Nephron progenitor cell (in vitro differentiated cells): ENCODE measurements at places on chromosomes 3 and 15.

- DNase-seq: no peak
Measured at GRCh38 chr3:127411083-127411727, 123.4 kb upstream of the PRR20G start.

GRCh38 chr3:24588629-24589512 is 94.2 kb upstream of the THRB start:
- no peak for DNase-seq

DNA sequence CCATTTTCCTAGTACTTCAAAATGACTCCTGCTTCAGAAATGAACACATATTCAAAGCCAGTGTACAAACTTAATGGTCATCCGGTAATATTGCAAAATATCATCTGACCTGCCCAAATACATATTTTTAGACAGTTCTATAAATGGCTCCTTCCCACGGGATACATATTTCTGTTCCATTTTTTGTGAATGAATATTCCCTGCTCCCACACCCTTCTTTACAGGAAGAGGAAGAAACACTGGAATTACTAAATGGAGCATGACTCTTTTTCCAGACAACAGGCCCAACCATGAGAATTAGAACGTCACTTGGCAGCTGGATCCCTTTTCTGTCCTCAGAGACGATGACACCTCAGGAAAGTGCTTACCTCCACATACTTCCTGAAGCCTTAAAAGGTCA is 38.0 kb upstream of the CBLB start:
- no peak for DNase-seq

DNA sequence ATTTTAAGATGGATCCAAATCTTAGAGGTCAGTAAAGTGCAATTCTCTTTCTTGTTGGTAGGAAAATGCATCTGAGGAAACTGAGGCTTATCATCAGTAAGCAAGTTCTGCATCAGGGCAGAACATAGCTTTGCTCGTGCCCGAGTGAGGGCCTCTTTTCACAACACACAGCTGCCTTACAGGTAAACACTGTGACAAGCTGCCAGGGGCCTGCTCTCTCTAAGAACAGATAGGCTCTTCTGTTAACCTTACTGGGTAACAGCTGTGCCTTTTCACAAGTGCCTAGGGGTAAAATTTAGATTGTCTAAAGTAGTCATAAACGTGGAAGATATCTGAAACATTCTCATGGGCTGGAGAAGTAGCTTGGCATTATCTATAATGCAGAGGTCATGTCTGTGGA is 118.1 kb downstream of the C3orf38 start:
- no peak for DNase-seq

DNA sequence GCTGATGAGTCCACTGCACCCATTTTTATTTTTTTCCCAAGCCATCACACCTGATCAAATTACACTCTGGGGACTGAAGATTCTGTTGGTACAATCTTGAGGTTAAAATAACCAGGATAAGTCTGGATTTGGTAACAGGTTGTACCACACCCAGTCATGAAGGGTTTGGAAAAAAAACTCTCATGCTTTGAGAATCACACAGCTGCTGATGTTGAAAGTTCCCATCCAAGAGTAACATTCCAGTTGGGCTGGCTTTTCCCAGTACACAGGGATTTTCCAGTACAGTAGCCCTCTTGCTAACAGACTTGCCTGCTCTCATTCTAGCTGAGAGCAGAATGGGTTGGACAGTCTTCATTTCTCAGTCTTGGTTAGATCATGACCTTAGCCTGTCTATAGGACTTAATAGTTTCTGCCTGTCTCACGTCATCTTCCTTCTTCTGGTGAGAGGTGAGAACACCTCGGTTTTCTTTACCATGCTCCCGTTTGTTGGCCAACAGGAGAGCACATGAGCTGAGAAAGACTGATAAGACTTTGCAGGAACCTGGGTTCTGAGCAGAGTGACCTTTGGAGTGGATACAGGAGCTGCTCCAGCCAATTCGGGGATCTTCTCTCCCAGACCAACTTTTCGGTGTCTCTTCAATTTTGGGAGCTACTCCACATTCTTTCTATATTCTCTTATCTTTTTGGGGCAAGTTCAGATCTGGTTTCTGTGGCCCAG is 300.1 kb upstream of the LYSMD4 start:
- DNase-seq: no peak

GRCh38 chr3:12044860-12045259 is 40.7 kb downstream of the SYN2 start:
- no peak for DNase-seq

DNA sequence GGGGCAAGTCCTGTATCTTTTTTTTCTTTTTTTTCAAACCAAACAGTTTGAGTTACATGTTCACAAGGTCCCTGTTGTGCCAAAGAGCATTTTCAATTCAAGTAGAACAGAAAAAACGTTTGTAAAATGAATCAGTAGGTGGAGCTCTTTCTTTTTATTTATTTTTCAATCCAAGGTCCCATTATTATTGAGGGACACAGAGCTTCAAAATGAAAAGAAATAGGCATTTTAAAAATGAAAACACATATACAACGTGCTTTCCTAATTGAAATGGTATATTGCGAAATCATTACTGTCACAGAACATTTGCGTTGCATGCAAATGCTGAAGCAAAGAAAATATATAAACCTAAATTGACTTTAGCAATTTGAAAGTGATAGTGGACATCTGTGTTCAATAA is 711.0 kb downstream of the MECOM start:
- DNase-seq: no peak

GRCh38 chr15:78906316-78906620 is 33.6 kb downstream of the MORF4L1 start:
- no peak for DNase-seq

DNA sequence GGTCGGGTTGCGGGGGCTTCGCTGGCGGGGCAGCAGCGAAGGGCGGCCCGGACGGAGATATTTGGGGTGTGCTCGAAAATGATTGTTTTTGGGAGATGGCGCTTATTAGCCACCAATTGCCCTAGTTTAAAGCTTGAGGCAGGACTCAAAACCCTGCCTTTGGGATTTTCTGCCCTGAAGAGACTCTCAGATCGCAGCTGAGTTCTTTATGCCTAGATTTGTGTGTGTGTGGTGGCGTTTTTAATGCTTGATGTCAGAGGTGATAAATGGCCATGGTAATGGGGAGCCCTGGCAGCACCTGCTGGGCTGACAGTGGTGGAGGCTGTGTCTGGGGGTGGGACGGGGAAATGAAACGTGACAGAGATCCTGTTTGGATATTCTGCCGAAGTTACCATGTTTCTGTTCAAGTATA is 604 bp downstream of the KCTD6 start:
- peak; percentile 49 for DNase-seq

- DNase-seq: no peak
Measured at GRCh38 chr15:50009634-50010033, 109.4 kb downstream of the ATP8B4 start.

GRCh38 chr3:31882431-31882830 is 98.6 kb downstream of the OSBPL10 start:
- no peak for DNase-seq

GRCh38 chr3:67244130-67244529 is 246.0 kb downstream of the KBTBD8 start:
- DNase-seq: peak; percentile 33

- DNase-seq: no peak
Measured at GRCh38 chr3:106071306-106071705, 202.5 kb upstream of the CBLB start.

DNA sequence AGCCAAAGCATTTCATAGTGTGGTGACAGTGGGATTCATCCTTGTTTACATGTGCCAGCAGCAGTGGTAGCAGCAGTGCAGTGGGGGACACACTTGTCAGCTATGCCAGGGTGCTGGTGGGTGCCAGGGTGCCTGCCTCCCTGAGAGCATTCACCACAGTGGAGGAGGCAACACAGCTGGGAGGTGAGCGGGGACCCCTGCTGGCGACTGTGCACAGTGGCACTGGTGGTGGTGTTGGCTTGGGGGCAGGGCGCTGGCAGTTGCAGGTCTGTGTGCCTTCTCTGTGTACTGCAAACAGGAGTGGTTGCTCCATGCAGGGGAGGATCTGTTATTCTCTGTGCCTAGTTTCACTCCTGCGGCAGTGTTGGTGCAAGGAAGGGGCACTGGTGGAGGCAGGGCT is 41.2 kb downstream of the CEP63 start:
- DNase-seq: peak; percentile 8

DNA sequence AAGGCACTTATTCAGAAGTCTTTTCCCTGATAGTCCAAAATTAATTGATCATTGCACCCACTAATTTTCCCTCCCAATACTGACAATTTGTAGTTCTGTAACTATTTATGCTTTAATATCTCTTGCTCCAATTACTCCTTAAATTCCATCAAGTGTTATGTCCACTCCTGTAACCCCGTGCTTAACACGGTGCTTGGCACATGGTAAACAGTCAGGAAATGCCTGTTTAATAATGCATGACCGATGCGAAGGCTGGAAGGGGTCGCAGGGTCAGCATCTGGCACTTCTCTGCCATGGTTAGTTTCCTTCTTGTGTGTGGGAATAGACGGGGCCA is 553 bp upstream of the SEC22A start:
- DNase-seq: no peak

- DNase-seq: no peak
Measured at GRCh38 chr3:9183011-9183410, 66.4 kb downstream of the SRGAP3 start.

DNA sequence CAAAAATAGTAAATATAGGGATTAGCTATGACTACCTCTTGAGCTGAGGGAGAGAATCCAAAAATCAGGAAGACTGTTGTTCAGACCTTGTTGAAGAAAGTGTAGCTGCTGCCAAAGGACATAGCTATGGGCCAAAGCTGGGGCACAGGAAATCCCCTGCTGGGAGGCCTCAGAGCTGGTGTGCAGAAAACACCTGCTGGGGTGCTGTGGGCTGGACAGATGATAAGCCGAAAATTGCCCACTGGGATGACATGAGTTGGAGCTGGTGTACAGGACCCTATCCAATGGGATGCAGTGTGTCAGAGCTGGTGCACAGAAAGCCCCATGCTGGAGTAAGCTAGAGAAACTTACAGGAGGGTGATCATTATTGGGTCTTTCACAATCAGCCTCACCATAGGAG is 121.9 kb downstream of the NEO1 start:
- DNase-seq: no peak

DNA sequence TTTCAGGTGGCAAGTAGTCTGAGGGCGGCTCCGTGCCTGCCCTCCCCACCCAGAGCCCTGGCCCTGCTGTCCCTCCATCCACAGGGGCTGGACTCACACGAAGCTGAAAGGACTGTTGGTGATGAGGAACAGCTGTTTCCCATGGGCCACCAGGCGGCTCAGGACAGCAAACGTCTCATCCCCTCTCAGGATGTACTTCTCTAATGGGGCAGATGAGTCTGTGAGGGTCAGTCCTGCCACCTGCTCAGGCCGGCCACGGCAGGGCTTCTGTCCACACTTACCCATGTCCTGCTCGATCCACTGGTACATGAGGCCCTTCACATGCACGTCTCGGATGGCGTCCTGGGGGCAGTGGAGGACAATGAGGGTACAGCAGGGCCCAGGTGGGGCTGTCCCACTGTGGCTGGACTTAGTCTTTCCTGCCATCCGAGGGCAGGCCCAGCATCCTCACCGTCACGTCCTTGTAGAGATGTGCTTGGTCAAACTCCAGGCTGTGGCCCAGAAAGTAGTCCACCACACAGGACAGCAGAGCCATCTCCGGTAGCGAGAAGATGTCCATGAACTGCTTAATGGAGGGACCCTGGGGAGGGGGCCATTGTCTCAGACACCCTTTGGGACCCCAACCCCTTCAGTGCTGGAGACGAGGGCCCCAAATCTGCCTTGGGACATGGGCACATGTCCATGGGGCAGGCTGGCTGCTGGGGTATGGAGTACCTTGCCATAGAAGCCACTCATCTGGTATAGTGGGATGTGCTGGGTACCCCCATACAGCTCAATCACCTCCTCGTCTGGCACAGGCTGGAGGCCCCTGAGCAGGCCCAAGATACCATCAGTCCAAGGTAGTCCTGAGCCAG is 5.7 kb downstream of the NT5DC2 start:
- no peak for DNase-seq

- DNase-seq: no peak
Measured at GRCh38 chr3:94307588-94307987, 244.7 kb downstream of the NSUN3 start.

DNA sequence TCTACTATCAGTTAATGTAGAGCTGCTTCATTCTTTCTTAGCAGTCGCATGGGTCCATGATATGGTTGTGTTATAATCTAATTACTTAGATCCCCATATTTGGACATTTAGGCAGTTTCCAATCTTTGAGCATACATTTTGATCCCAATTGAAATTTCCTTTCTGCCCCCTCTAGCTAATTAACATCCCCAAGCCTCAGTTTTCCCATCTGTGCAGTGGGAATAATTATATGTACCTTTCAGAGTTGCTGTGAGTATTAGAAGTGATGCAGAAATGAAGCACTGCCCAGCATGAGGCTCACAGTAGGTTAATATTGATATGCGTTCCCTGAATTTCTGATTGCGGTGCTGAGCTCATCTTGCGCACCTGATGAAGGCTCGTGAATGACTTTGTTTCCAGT is 21.8 kb downstream of the SPSB4 start:
- no peak for DNase-seq

DNA sequence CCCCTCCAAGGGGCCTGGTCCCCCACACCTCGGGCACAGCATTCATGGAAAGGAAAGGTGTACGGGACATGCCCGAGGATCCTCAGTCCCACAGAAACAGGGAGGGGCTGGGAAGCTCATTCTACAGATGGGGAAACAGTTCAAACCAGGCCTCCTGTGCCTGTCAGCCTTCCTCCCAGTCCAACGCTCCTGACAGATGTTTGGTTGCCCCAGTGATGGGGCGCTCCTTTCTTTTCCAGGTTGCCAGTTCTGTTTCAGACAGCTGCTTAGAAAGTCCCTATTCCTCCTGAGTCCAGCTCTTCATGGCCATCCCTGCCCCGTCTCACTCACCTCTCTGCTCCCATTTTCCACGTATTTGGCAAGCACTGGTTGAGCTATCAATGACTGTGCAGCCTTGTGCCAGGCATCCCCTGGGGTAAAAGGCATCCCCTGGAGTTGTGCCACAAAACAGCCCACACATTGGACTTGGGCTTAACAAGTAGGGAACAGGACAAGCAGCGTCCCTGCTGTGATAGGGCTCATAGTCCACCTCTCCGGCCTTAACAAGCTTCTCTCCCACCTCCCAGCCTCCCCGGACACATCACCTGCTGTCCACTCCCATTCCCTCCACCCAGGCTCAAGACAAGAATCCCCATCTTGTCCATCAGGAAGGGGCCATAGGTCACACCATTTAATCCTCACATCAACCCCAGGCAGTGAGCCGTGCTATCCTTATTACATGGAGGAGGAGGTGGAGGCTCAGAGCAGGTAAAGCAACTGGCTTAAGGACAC is 6.6 kb downstream of the OXTR start:
- DNase-seq: no peak

- DNase-seq: no peak
Measured at GRCh38 chr3:128709506-128710210, 16.3 kb upstream of the RAB7A start.

DNA sequence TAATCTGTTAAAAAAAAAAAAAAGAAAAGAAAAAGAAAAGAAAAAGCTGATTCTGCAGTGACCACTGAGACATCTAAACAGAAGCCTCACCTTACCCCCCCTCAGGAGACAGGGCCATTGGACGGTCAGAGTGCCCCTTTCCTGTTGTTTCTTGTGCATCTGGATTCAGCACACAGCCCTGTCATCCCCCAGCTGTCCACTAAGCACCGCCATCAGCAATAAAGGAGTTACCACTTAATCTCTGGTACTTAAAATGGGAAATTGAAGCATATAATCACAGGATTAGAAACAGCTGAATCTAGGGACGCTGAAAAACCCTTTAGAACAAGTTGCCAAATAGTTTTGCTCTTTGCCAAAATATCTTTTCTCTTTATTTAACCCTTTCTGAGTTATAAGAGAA is 62.5 kb downstream of the TRIM69 start:
- no peak for DNase-seq
